Fibroblast of skin of right quadriceps (primary cell): ENCODE measurements at places on chromosomes 7 and 10.

- DNase-seq: no peak
These were observed 7.3 kb upstream of the FEZF1 start for GRCh38 chr7:122311734-122312450.

- DNase-seq: no peak
These were observed 19.2 kb downstream of the SEMA3D start for GRCh38 chr7:85167636-85168035.

- peak; percentile 80 for DNase-seq
These were observed 1042.1 kb downstream of the TYW1 start for GRCh38 chr7:68038621-68039314.

- DNase-seq: no peak
These were observed 12.9 kb upstream of the HOXA2 start for GRCh38 chr7:27115221-27116026.

DNA sequence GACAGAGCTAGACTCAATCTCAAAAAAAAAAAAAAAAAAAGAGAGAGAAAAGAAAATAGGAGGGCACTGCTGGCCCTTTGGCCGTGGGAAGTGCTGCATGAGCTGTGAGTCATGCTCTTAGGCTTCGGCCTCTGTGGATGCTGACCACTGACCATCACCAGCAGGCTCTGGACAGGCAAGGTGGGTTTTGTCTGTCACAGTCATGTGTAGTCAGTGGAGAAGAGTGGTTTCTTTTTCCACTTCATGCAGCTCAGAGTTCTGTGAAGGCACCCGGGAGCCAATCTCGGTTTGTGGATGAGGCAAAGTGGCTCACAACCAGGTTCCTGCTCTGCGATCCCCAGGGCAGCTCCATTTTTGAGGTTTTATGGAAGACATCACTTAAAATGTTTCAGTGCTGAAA lies 58.1 kb downstream of the PRTFDC1 start:
- no peak for DNase-seq

DNA sequence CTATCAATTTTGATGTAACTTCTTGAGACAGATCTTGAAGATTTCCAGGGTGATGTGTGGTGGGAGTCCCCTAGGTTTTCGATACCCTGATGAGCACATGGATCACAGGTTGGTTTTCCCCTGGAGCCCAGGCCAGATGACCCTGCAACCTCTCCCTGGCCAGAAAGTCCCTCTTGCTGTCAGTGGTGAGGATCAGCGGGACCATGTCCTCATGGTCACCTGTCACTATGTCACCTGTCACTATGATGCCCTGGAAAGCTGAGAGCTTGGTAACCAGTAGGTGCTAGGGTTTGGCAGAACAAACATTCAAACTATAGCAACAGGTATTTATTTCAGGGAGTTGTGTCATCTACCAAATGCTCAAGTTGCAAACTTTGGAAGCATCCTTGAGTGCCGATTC lies 197.9 kb downstream of the ARHGAP12 start:
- no peak for DNase-seq

DNA sequence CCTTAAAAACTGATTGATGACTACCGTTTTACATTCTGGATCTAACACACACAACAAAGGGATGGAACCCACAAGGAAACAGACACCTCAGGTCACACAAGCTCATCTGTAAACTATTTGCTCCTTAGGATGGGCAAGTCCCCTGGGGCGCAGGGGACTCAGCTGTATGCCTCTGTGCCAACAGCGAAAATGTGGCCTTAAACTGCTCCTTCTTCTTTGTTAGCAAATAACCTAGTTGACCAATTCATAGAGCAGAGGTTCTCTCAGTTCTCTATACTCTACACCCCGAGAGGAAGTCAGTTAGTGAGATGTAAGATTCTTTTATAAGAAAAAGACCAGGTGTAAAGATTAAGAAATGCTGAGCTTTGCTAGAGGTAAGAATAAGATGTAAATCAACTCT lies 181.9 kb upstream of the PRSS58 start:
- no peak for DNase-seq

- DNase-seq: no peak
These were observed 474.7 kb upstream of the SEMA3A start for GRCh38 chr7:84669177-84669732.

- DNase-seq: no peak
These were observed 92.4 kb downstream of the WDR11 start for GRCh38 chr10:120943542-120943941.

- DNase-seq: peak; percentile 56
These were observed 35.8 kb downstream of the GPER1 start for GRCh38 chr7:1123715-1124114.

- DNase-seq: no peak
These were observed 34.5 kb upstream of the CYP26C1 start for GRCh38 chr10:93026072-93026471.

DNA sequence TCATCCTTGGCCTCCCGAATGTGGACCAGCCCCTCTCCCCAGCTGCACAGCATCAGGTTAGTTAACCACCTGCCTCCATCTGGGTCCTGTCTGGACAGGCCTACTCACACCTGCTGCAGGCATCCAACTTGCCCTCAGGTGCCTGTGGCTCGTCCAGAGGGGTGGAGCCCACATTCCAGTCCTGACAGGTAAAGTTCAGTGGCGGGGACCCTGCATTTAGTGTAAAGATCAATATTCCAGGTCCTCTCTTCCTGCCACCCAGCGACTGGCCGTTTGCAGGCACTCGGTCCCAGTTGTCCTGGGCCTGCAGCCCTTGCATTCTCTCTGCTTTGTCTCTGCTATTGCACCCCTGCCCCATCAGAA lies 15.0 kb downstream of the HTRA1 start:
- DNase-seq: no peak

- no peak for DNase-seq
These were observed 20.8 kb downstream of the LAT2 start for GRCh38 chr7:74230446-74231231.

DNA sequence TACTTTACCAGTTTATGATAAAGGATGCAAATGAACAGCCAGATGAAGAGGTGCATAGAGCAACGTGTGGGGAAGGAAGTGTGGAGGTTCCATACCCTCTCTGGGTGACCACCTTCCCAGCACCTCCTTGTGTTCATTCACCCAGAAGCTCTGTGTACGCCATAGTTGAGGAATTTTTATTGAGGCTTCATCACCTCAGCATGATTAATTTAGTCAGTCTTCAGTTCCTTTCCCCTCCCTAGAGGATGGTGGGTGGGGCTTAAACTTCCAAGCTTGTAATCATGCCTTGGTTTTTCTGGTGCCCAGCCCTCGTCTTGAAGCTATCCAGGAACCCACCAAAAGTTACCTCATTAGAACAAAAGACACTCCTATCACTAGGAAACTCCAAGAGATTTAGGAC lies 162.7 kb downstream of the PLCE1 start:
- peak; percentile 16 for DNase-seq

GRCh38 chr10:24360282-24361127 lies 151.6 kb downstream of the KIAA1217 start:
- DNase-seq: peak; percentile 76

DNA sequence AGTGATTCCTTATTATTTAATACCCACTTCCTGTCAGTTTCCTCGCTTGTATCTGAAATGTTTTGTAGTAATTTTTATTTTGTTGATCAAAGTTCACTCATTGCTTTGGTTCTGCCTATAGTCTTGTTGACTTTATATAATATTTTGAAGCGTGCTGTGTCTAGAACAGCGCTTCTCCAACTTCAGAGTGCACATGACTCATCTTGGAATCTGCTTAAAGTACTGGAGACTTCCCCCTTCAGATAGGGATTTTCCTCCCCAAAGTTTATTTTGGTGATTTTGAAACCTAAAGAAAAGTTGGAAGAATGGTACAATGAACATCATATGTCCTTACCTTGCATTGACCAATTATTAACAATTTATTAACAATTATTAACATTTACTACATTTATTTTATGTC lies 5.8 kb downstream of the COMTD1 start:
- DNase-seq: peak; percentile 36

DNA sequence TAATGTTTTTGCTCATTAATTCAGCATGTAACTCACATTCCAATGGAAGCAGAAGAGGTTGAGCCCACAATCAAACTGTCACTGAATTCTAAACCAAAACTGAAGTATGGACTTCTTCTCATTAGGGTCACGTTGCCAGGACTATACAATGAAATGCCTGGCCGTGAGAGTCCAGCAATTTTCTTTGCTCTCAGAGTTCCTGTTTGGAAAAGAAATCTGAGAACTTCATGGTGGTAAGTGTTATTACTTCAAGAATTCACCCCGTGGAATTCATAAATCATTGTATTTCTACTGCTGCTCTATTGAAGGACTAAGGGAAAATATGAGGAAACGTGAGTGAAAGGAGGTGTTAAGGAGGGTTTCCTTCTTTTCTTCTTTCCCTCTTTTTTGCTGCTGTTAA lies 441.8 kb upstream of the AKR1E2 start:
- DNase-seq: peak; percentile 70

DNA sequence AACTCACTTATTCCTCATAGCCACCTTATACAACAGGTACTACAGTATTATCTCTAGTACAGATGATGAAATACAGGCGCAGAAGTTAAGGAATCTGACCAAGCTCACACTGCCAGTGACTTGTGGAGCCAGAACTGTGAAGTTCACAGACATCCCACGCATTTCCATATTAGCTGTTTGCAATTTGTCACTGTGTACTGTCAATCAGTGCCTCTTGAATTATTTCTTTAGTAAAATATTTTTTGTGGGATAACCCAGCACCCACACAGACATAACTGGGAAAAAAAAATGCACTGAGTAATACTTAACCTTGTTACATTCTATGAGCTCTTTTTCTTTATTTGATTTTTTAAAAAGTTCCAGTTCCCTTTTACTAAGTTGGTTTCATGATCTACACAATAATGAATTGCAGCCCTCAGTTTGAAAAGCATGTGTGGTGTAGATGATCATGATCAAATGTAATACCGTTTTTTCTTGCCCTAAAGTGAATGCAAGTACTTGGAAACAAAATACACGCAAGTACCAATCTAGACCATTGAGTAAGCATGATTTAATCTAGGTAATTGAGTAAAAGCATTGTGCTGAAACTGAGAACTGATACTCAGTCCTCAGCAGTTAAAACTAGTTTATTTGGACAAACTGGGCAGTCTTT lies 14.1 kb downstream of the CUL1 start:
- no peak for DNase-seq

GRCh38 chr10:110010486-110011378 lies 2.9 kb downstream of the ADD3 start:
- no peak for DNase-seq

DNA sequence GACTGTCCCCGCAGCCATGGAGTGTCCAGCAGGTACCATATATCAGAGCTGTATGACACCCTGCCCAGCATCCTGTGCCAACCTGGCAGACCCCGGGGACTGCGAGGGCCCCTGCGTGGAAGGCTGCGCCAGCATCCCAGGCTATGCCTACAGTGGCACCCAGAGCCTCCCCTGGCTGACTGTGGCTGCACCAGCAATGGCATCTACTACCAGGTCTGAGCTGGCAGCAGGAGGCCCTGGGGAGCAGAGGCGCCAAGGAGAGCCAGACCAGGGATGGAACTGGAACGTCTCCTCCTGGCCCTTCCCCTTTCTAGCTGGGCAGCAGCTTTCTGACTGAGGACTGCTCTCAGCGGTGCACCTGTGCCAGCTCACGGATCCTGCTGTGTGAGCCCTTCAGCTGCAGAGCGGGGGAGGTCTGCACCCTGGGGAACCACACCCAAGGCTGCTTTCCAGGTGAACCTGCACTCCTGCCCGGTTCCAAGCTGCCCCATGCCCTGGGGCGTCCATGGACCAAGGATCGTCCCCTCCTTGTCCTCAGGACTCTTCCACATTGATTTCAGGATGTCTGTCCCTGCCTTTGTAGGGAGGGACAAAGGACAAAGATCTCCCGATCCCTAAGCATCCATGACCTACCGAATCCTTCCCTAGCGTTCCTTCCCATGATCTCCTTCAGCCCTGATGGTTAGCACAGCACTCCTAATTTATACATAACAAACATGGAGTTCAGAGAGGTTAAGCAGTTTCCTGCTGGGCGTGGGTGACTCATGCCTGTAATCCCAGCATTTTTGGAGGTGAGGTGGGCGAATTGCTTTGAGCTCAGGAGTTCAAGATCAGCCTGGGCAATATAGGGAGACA lies 33.3 kb downstream of the EPHB4 start:
- no peak for DNase-seq

DNA sequence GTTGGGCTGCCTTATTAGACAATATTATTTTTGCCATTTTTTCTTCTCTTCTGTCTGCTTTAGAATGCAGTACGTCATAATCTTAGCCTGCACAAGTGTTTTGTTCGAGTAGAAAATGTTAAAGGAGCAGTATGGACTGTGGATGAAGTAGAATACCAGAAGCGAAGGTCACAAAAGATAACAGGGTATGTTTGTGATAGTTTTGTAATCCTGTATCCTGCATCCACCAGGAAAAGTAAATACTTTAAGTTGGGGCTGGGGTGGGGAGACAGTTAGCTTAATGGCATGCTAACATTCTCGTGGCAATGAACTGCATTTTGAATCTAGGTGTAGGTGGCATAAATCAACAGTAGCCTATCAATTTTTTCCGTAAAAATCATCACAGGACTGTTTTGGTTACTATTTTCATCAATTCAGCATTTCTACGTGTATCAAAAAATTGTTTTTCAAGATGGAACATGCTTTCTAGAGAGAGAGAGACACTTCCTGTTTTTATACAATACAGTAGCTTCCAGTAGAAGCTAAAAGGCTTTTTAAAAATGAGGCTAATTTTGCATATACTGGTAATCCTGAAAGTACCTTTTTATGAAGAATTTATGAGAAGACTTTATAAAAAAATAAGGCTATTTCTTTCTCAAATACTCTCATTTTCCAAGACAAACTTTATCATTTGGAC lies 247.5 kb downstream of the FOXP2 start:
- no peak for DNase-seq

- DNase-seq: no peak
These were observed 45.5 kb downstream of the DPYSL4 start for GRCh38 chr10:132232023-132232951.

- DNase-seq: peak; percentile 35
These were observed 116.1 kb upstream of the ZMIZ1 start for GRCh38 chr10:78952686-78953085.

GRCh38 chr7:149494738-149495368 lies 2.8 kb downstream of the ZNF746 start:
- DNase-seq: no peak

- DNase-seq: no peak
These were observed 18.9 kb downstream of the CAMK2G start for GRCh38 chr10:73855413-73855812.

- peak; percentile 58 for DNase-seq
These were observed 2.0 kb downstream of the SAMD9 start for GRCh38 chr7:93115796-93116195.

DNA sequence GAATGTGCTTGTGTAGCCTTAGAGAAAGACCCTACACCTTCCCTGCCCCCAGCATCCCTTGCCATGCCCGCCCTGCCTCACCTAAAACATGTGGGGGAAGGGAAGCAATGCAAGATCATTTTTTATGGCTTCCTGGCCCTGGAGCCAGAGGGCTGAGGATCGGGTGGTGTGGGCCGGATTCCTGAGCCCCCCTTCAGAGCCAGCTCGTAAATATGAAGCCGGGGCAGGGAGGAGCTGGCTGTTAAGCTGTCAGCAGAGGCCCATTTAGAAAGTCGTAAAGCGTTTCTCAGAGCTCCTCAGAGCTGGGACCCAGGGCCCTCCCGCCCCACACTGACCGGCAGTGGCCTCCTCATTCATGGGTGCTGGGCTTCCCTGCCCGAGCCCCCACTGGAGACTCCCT lies 23.9 kb downstream of the UNC5B start:
- peak; percentile 85 for DNase-seq

- no peak for DNase-seq
These were observed 47.6 kb downstream of the RALA start for GRCh38 chr7:39670934-39671333.

GRCh38 chr10:112052166-112052565 lies 131.4 kb downstream of the GPAM start:
- DNase-seq: no peak
